ENCODE measurements at places on chromosomes 1 and 21.
A peak's percentile ranks its signal among the peaks of the same experiment; 100 is the strongest.

DNA sequence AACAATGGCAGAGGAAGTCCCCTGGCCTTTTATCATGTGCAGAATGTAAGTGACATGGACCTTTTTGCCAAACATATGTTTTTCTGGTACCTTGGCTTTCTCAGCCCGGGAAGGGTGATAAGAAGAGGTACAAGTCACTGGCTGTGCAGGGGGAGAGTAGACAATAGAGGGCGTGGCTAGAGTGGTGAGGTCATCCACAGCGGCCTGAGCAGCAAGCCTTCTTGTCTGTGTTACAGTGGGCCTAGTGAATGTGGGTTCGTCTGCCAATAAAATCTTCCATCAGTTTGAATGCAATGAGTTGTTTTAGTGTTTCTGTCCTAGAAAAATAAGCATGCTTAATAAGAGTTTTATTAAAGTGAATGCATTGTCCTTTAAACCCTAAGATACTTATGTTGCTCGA, 59.0 kb upstream of the PGD start:
- DNase-seq: no peak

DNA sequence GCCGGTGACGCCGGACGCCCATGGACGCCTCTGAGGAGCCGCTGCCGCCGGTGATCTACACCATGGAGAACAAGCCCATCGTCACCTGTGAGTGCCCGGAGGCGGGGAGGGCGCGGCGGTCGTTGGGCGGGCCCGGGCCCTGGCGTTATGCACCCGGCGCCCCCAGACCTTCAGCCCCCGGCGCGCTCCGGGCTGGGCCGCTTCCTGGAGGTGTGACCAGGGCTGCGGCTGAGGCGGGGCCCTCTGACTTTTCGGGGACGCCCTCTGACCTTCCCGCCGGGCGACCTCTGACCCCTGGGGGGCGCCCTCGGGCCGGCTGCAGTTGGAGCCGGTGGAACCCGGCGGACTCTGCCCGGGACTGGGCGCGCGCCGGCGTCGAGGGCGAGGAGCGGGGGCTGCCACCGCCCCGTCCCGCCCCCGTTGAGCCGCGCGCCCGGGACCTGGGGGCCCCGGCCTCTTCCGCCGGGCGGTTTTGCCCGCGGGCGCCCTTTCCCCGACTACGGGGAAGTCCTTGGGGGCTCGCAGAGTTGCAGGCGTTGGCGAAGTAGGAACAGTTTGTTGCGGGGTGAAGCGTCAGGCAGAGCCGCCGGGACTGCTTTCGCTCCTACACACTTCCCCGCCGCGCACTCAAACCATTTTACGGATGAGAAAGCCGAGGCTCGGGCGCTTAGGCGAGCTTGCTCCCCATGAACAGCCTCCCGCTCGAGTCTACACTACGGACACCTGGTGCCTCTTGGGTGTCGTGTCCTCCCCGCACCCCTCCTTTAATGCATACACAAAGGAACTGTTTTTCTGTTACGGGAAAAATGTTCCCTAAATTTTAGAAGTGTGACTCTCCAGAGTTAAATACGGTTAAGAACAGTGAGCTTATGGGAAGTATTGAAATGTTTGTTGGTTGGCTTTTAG, 618 bp downstream of the TRAPPC10 start:
- peak; percentile 71 for DNase-seq

DNA sequence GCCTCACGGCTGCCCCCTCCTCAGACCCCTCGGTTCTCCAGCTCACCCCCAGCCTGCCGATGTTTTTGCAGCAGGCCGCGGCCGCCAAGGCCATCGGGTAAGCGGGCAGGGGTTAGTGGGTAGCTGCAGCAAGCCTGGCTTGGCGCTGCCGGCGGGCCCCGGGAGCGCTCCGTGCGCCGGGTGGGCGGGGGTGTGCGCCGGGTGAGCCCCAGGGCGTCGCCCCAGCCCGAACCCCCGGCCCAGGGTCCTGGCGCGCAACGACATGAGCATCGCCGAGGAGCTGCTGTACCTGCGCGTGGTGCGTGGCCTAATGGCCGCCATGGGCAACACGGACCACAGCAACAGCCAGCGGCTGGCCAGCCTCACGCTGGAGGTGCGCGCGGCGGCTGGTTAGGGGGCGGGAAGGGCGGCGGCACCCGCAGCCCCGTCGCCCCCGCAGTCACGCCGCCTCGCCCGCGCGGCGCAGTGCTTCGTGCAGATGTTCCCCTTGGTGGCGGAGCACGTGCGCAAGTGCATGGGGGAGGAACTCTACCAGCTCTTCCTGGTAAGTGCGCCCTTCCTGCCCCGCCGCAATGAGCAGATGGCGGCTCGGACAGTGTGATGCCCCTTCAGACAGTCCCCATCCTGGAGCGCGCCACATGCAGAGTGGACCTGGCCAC, 6.5 kb downstream of the RNU5D-1 start:
- DNase-seq: no peak

GRCh38 chr21:46058431-46059145, 39.3 kb upstream of the COL6A2 start:
- DNase-seq: no peak

- no peak for DNase-seq
These were observed 30.1 kb downstream of the CDCA8 start for GRCh38 chr1:37722181-37723071.

DNA sequence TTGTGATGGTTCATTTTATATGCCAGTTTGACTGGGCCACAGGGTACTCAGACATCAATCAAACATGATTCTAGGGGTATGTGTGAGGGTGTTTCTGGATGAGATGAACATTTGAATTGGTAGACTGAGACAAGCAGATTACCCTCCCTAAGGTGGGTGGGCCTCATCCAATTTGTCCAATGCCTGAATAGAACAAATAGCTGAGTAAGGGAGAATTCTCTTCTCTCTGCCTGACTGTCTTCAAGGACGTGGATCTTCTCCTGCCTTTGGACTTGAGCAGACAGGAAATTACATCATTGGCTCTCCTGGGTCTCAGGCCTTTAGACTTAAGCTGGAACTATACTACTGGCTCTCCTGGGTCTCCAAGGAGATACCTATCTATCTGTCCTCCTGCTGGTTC, 64.4 kb downstream of the SUSD4 start:
- DNase-seq: no peak

- no peak for DNase-seq
These were observed 16.4 kb downstream of the RAB4A start for GRCh38 chr1:229287267-229287666.

- no peak for DNase-seq
These were observed 19.1 kb upstream of the CD101 start for GRCh38 chr1:116982319-116983004.

DNA sequence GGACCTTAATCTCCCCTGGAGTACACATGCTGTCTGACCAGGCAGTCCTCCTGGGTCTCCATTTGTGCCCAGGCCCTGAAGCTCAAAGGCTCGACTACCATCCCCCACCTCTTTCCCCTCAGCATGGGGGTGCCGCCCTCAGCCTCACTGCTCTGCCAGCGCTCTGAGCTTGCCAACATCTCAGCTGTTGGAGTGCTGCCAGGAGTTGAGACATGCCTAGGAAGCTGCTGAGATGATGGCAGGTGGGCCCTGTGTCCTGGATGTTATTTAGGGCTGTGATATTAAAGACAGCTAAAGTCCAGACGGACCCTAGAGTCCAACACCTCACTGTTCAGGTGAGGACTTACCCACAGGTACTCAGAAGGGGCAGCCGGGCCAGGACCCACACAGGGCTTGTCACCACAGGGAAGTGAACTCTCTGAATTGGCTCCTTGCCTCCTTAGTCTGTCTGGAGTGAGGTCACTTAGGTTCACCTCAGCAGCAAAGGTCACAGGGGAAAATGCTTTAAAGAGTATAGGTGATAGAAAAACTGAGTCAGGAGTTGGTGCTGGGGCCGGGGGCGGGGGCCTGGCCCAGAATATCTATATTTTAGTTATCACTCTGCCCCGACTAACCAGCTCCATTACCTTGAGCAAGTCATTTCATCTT, 19.7 kb upstream of the KCNC4 start:
- DNase-seq: no peak

DNA sequence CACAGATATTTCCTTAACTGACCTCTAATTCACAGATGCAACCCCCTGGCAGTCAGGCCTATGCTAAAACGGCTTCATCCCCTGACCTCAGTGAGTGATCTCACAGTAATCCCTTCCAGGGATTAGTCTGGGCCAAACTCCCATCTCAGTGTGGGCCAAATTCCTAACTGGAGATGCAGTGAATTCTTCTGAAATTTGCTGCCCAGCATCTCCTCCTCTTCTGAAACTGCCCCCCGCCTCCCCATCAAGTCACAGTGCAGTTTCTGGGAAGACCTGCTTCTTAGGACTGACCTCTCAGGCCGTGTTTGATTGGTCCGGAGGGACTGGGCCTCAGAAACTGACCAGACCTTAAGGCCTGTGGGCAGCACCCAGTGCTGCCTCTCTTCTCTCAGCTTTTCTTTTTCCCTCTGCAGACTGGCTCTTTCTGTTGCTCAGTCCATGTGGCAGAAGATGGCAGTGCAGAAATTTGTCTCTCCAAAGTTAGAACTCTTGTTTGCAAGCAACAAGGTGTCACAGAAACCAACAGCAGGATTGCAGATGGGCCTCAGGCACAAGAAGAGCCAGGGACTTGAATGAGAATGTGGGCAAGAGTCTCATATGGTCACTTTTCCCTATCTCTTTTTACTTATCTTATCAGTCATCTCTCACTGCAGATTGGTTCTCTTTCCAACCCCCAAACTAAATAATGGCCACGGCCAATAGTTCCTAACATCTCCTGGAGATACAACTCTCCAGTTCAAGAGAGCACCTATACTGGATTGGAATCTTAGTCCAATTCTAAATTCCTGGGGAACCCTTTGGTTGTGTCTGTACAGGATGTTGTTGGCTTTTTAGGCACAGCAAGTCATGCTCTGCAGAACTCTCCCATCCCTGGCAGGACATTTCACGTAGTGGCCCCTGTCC, 95.5 kb upstream of the RALGPS2 start:
- no peak for DNase-seq

DNA sequence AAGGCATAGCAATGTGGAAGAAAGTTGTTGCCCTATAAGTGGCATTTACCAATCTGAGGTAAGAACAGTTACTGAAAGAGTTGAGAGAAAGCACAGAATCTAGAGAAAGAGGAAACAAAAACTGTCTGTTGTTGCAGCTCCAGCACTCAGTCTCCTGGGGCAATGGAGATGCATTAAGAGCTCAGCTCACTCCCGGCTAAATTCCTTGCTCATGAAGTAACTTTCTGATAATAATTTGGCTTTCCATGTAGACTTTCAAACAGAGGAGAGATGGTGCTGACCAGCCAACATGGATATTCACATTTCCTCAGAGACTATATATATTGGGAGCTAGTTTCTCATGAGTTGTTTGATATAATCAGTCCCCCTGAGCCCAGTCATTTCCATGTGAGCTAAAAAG, 135.3 kb downstream of the GDAP2 start:
- no peak for DNase-seq
